ENCODE measurements at places on chromosomes 2 and 18.

GRCh38 chr18:6482198-6482977, 67.7 kb upstream of the L3MBTL4 start:
- no peak for DNase-seq

DNA sequence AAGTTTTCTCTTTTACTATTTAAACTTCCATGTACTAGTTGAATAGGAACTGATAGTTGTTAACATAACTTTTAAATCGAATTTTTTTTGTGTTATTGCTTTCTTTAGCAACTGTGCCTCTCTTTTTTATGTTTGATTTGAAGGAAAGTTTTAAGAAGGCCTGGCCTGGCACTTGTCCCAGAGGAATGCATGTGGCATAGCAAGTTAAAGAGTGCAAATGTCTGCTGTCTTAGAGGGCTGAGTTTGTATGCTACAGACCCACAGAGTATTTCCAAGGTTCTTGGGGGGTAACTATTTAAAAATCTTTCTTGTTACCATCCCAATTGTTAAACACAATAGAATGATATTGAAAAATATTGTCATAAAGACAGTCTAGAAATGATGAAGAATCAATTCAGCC, 47.0 kb downstream of the MTCL1 start:
- no peak for DNase-seq

- peak; percentile 44 for DNase-seq
These were observed 40.5 kb upstream of the ACTR2 start for GRCh38 chr2:65186872-65187851.

DNA sequence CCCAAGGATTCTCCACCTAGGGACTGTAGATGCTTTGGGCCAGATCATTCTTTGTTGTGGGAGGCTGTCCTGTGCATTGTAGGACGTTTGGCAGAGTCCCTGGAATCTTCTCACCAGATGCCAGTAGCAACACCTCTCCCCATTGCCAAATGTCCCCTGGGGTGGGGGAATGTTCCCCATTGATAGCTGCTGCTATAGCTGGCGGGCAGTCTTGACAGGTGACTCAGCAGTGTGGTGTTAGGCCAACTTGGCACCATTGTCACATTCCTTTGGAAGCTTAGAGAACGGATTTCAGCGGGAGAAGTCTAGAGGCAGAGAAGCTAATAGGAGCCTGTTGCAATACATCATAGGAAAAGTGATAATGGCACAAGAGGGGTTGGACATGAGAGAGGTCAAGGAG, 495.7 kb upstream of the SMIM21 start:
- no peak for DNase-seq

DNA sequence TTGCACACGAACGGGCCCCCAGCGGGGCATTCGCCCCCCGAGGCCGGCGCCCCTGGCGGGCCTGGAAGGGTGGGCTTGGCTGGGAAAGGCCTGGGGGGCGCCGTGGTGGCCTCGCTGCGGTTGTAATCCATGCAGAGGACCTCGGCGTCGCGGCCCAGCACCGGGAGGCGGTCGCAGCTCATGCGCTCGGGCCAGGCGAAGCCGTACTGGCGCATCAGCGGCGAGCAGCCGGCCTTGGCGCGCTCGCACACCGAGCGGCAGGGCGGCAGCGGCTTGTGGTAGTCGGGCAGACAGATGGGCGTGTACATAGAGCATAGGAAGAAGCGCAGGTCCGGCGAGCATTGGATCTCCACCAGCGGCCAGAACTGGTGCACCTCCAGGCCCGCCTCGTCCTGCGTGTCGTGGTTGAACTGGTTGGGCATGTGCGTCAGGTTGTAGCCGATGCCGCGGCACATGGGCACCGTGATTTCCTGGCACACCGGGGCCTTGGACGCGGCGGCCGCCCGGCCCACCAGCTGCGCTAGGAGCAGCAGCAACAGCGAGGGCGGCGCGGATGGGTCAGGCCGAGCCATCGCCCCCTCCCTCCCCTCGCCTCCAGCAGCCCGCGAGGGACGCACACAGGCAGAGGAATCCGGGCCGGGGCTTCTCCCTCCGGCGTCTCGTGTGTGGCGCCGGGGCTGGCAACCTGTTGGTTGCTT, 1.4 kb downstream of the FZD5 start:
- DNase-seq, result no peak

DNA sequence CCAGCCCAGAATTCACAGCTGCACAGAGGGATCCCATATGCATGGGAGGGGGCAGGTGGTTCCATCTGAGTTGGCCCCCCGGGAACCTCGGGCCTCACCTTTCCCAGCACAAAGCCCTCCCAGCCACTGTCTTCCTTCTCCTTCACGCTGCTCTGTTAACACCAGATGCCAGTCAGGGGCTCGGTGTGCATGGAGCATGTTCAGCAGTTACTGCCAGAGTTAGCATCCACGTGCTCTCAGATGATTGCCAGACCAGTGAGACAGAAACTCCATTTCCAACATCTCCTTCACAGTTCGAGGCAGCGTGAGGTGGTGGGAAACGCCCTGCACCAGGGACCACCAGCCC, 101.0 kb downstream of the PTGR3 start:
- DNase-seq, result no peak

- no peak for DNase-seq
These were observed 198.7 kb downstream of the BCL11A start for GRCh38 chr2:60354713-60355112.

DNA sequence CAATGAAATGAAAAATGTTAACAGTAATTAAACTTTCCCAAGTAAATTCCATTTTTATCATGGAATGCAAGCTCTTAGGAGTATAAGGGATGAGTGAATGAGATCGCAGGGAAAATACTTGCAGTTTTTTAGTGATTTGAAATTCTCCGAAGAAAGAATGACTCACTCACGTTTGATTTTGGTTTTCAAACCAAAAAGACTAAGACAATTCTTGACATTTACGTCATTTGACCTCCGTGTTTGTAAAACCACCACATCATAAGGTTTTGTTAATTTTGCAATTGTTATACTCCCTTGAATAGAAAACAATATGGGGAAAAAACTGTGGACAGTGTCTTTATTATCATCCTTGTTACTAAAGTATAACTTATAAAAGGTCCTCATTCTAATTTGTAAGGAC, 29.4 kb downstream of the COL4A4 start:
- DNase-seq, result no peak

- no peak for DNase-seq
These were observed 94.0 kb upstream of the ACVR1C start for GRCh38 chr2:157722580-157723234.

DNA sequence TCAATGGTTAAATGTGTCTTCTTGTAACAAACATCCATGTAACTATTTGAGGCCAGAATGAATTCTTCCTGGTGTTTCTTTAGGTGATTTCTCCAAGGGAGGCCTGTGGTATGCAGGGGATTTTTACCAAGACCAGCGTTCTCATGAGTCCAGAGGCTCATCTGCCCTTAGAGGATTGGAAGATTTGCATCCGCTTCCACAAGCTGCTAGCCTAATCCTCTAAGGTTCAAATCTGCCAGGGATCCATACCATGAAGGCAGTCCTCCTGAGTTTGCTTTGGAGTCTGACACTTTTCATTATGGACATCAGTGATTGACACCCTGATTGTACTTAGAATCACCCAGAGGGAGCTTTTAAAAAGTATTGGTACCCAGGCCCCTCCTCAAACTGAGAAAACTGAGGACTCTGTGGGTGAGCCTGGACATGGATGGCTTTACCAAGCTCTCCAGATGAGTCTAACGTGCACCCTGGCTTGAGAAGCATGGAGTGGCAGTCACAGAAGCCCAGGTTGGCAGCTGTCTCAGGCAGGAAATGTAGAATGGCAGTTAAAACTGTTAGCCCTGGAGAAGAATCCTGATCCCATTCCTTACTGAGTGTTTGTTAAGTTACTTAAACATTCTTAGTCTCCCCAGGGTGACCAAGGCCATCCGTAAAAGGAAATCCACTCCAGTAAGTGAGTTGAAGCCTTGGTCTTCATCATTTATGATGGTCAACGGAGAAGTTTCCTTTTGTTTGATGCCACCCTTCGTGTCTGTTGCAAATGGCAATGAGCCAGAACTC, 95.3 kb upstream of the RMDN2 start:
- DNase-seq, result no peak

DNA sequence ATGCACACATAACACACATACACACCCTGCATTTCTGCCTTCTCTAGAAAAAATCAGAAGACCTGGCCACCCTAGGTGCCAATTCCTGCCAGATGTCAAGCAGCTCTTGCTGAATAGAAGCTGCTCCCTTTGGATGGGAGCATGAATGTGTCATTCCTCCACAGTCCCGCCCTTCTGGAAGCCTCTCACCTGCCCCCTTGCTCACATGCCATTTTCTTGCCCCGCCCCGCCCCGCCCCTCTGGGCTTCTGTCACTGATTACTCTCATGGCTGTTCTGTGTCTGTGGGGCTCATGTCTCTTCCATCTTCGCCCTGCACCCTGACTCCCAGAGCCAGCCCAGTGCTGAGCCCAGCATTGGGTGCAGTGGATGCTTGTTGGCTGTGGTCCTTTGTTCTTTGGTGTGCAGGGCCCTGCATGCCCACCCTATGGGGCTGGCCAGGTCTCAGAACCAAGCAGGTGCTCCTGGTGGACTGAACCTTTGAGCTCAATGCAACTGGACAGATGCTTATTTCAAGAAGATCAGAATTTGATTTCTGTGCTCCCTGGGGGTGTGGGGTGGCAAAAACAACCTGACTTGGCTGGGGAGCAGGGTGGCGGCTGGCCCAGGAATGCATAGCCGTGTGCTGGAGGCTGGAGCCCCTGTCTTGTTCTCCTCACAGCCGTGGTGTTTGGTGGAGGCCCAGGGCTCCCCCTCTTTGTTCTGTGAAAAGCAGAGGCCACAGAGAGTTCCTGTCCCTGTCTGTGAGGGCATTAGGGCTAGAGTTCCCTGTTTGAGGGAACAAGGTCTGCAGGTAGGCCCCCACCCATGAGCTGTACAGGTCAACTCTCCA, 140.6 kb upstream of the GLI2 start:
- DNase-seq, result no peak

DNA sequence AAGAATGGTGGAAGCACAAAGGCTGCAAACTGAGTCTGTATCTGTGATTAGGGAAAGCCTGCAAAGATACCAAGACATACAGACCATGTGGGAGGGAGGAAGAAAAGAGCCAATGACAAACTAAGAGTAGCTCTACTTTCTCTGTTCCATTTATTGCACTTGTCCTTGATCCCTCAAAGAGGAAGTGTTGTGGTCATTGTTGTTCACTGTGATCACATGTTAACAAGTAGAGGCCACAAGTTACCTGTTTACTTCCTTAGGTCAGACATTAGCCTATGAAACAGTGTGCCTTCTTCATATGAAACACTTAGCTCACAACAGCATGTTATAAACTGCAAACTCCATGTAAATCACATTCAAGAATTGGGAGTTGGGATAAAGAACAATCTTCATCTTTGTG, 32.6 kb downstream of the MAP2 start:
- DNase-seq, result no peak

DNA sequence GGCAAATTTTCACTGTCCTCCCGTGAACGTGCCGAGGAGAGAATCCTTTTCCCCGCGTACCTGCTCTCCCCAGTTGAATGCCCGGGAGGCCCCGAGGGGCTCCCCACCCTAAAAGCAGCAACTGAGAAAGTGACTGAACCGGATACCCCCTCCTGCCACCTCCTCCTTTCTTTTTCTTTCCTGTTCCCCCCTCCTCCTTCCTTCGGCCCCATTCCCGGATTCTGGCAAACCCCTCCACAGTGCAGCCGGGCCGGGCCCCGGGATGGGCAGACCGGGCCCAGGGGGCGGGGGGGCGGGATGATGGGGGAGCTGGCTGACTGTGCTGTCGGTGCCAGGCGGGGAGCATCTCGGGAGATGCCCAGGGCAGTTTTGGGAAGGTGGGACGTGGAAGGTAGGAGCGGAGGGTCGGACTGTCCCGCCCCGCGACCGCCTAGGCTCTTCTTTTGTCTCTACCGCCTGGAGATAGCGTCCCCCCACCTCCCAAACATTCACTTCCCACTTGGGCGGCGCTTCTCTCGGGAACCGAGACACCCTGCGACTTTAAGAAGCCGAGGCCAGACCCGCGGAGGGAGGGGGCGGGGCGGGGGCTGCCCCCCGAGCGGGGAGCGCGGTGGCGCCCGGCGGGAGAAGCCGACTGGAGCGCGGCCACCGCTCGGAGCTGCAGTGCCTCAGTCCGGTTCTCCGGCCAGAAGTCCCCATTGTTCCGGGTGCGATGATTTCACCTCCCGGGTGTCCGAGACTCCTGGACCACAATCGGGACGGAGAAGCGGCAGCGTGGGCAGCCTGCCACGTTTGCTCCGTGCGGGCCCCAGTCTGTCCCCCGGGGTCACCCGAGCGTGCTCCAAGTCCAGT, 8.2 kb downstream of the DLX2 start:
- no peak for DNase-seq

GRCh38 chr2:121999264-121999663, 243.8 kb downstream of the TSN start:
- no peak for DNase-seq

DNA sequence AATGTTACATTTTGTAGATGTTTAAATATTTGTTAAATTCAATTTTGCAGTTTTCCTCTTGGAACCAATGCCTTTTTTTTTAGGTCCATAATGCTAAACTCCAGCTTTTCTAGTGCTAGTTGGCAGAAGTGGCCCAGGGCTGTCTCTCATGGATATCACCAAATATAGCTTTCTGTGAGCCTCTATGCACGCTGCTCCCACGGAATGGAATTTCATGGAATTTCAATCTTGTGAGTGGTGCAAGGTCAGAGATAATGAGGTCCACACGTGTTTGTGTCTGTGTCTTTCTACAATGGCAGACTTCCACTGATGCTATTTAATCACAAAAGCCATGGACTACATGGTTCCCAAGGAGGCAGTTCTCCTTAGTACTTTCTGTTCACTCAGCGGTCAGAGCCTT, 191.5 kb upstream of the PARD3B start:
- no peak for DNase-seq

GRCh38 chr2:131039908-131040660, 53.2 kb downstream of the FAM168B start:
- no peak for DNase-seq

DNA sequence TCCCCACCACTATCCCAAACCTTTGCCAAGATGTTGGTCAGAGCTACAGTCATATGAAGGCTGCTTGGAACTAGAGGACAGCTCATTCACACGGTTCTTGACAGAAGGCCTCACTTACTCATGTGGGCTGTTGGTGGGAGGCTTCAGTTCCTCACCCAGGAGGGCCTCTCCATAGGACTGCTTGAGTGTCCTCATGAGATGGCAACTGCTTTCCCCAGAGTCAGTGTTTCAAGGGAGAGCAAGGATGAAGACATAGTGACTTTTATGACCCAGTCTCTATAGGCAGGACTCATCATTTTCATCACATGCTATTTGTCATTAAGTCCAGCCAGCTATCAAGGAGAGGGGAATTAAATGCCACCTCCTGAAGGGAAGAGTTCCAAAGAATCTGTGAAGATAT, 33.4 kb upstream of the OLA1 start:
- DNase-seq, result no peak

- no peak for DNase-seq
These were observed 1540.8 kb upstream of the PIK3C3 start for GRCh38 chr18:40414155-40414754.

Data from T-helper 2 cell (primary cell).